ENCODE measurements at places on chromosomes 1 and 21. TPM values are rescaled to one million over a fixed set of nuclear protein-coding genes. Genes with fewer than 3 reads are reported as not detected.

- DNase-seq = no peak
Observed at GRCh38 chr1:43537423-43538142, 6.9 kb downstream of the PTPRF start.

- no peak for DNase-seq
Observed at GRCh38 chr1:116726872-116727820, 27.1 kb upstream of the CD2 start.

GRCh38 chr1:23722652-23723051 is 20.6 kb upstream of the ELOA start:
- DNase-seq = no peak

The SLC35F3 gene
- 3.5 TPM for total RNA-seq

All from spinal cord (tissue), 10 donors.